ENCODE measurements at places on chromosomes 12 and 14. TPM values are rescaled to one million over a fixed set of nuclear protein-coding genes. Genes with fewer than 3 reads are reported as not detected.

CARMIL3 gene
- total RNA-seq = 0.41 TPM

LACRT gene
- not detected for total RNA-seq

PRIMA1 gene
- not detected for total RNA-seq

SIRT4 gene
- total RNA-seq = 1.3 TPM

FAM181A gene
- not detected for total RNA-seq

CLEC1B gene
- not detected for total RNA-seq

FAM186B gene
- 1.2 TPM for total RNA-seq

CACNA2D4 gene
- 0.29 TPM for total RNA-seq

MNAT1 gene
- 33.2 TPM for total RNA-seq

MYO1H gene
- total RNA-seq = not detected

ALDH1L2 gene
- 18.5 TPM for total RNA-seq

SPX gene
- total RNA-seq = 2.4 TPM

Measured in A375 (cell line).